ENCODE measurements at places on chromosomes 13 and 19.

DNA sequence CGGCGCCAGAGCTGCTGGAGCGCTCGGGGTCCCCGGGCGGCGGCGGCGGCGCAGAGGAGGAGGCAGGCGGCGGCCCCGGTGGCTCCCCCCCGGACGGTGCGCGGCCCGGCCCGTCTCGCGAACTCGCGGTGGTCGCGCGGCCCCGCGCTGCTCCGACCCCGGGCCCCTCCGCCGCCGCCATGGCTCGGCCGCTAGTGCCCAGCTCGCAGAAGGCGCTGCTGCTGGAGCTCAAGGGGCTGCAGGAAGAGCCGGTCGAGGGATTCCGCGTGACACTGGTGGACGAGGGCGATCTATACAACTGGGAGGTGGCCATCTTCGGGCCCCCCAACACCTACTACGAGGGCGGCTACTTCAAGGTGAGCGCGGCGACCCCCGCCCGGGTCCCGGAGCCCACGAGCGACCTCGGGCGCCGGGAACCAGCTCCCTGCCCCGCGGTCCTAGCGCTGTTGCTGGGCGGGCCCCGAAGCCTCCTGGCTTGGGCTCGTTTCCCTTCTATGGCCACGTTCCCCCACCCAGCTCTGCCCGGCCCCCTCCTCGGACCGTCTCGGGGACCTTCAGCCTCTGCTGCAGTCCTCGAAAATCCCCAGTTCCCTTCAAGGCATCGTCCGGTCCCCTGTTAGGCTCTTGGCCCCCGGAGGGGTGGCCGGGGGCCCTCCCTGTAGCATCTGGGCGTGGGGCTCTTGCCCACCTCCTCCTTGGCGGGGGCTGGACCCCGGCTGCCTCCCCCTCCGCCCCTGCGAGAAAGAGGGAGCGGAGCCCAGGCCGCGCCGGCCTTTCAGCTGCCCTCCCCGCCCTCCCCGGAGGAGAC, at the start of gene CDC34:
Gene CDC34 (plus strand): TSS at position 8 of the 808 bp plus-strand sequence. CDS start 172 bp downstream, at position 180.
- DNase-seq: no peak

- no peak for DNase-seq
These were observed 1.5 kb downstream of the ATP8B3 start for GRCh38 chr19:1810439-1811160.

DNA sequence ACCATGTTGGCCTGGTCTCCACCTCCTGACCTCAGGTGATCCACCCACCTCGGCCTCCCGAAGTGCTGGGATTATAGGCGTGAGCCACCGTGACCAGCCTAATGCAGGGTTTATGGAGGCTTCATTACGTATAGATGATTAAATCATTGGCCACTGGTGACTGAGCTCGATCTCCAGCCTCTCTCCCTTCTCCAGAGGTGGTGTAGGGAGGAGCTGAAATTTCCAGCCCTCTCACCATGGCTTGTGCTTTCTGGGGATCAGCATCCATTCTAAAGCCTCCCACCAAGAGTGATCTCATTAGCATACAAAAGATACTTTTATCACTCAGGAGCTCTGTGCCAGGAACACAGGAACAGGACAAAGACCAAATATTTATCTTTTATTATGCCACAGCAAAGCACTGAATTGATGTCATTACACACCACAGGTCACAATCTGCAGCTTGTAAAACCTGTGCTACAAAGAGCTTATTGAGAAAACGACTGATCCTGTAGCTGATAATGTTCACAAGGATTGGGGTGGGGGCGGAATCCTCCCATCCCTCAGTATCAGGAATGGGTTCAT, 32.4 kb downstream of the RHPN2 start:
- no peak for DNase-seq

DNA sequence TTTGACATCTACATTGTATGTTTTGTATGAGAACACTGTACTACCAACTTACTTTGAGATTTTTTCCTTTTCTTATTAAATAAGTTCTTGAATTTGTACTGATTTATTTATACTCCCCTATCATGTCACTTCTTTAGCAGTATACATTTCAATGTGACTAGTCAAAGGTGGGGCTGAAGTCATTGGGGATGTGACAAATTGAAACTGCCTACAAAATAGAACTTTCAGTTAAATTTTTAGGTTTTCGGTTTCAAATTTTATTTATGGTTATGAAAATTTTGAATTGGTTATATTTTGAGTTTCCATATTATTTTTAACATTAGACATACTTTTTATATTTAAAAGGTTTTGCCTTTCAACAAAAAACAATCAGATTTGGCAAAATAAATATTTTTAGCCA, 221.6 kb downstream of the NBEA start:
- no peak for DNase-seq

DNA sequence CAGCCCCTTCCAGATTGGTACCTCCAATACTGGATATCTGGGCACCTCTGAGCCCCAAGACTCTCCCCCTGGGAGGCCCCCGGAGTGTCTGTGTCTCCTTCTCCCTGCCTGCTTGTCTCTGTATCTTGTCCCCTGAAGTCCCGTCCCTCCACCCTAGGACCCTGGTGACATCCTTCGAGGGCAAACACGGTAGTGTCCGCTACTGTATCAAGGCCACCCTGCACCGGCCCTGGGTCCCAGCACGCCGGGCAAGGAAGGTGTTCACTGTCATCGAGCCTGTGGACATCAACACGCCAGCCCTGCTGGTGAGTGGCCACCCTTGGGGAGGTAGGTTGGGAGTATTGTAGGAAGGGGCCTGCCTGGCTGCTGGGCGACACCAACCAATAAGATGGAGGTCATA, 844 bp downstream of the ARRDC2 start:
- DNase-seq: no peak

DNA sequence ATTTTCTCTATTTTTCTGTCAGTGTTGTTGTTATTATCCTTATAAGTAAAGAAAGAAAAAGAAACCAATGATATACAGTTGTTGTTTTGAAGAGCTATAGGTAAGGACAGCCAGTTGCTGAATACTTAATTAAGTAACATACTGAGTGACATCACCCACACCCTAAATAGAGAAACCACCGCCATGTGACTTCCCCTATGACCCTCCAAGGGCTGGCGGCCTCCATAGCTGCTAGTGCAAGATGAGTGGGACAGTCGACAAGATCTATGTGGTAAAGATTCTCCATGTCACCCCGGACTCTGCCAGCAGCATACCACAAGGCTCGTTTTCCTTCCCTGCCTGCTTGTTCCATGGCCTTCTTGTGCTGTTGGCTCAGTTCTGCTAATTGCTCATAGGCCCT, 221.1 kb downstream of the DNAJC15 start:
- DNase-seq: no peak

GRCh38 chr13:73910733-73911132, 223.5 kb downstream of the KLF12 start:
- DNase-seq: no peak

- peak; percentile 47 for DNase-seq
These were observed 2.5 kb upstream of the LHB start for GRCh38 chr19:49019242-49019932.

- DNase-seq: no peak
These were observed 15.1 kb downstream of the GARRE1 start for GRCh38 chr19:34269489-34269888.

DNA sequence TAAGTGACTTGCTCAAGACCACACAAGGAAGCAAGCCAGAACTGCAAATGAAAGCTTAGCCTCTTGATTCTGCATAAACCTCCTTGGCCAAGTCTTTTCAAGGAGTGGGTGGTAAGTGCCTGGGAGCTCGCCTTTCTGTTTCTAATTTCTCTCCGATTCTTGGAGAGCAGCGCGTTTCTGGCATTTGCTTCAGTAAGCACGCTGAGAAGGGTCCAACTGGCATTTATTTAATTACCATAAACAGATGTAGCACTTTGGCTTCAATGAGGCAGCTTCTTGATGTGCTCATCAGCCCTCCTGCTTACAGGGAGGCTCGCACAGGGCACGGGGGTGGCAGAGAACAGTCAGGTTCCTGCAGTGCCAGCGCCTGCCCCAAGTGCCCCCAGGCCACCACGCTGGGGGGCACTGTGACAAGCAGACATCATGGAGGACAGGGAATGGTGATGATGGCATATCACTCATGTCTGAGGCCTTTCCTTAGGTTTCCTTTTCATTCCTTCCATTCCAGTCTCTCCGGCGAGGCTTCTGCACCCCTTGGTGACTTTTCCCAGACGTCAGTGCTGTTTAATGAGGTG, 13.3 kb downstream of the SIAH3 start:
- no peak for DNase-seq

GRCh38 chr19:850221-850978, 1.7 kb upstream of the ELANE start:
- DNase-seq: no peak

DNA sequence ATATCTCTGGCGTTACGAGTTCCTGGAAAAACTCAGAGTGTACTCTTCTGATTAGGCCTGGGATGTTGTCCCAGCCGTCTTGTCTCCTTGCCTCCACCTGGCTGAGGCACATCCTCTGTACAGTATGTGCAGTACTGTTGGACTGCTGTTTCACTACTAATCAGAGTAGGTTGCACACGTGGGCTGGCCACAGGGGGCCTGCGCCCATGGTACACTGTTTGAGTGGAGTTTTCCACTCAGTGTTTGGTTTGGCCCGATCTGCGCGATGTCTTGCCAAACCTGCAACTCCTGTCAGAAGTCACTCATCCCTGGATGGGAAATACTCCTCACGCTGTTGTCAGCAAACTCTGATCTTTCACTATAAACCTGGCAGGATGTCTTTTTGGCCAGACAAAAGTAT, 189.6 kb upstream of the CSNK1A1L start:
- DNase-seq: no peak

DNA sequence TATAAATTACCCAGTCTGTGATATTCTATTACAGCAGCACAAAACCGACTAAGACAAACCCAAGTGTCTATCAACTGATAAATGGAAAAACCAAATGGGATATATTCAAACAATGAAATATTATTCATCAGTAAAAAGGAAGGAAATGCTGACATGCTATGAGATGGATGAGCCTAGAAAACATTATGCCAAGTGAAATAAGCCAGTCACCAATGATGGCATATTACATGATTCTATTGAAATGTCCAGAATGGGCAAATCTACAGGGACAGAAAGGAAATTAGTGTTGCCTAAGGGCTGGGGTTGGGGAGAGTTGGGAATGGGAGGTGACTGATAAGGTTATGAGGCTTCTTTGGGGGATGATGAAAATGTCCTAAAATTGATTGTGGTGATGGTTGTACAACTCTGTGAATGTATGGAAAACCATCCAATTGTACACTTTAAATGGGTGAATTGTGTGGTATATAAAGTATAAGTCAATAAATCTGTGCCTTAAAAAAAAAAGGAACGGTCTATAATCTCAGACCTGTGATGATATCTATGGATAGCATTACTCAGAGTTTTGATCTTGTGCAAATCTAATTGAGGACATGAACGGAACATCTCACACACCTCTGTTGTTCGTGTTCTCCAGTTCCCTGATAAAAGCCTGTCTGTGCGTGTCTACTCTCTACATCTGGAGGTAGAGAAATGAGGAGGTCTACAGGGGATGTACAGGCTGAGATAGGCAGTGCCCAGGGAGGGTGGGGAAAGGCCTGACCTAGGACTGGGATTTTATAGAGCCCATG, 49.0 kb downstream of the TNFRSF19 start:
- DNase-seq: no peak

- peak; percentile 53 for DNase-seq
These were observed at the start of gene ATP8A2 for GRCh38 chr13:25371875-25372283. Gene ATP8A2, plus strand, starts transcription at chr13:25371974. Its CDS starts 239 bp downstream, at chr13:25372213.

GRCh38 chr13:22736084-22736767, 444.6 kb upstream of the SGCG start:
- no peak for DNase-seq

DNA sequence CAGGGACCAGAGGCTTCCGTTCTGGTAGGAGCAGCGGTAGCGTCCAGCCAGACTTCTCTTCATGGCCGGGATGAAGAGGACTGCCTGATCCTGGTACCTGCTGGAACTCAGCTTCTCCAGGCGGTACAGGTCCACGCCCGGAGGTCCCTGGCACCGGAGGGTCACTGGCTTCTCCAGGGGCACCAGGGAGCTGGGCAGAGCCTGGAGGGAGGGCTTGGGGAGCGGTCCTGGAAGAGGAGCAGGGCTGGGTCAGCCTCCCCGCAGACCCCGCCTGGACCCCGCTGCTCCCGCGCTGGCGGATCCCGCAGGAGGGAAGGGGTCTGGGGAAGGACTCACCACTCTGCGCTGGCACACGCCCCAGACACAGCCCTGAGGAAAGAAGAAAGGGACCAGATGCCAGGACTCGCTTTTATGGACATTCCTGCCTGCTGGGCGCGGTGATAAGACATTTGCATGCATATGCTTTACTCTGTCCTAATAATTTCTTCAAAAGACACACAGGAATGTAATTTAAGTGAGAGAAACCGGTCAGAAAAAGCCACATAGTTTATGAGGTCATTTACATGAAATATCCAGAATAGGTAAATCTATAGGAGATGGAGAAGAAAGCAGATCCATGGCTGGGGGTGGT, 5.8 kb downstream of the GP6 start:
- no peak for DNase-seq

- DNase-seq: no peak
These were observed 26.9 kb downstream of the SIPA1L3 start for GRCh38 chr19:37933937-37934358.

GRCh38 chr19:48907671-48908070, 7.6 kb downstream of the NUCB1 start:
- no peak for DNase-seq

- no peak for DNase-seq
These were observed 138.0 kb downstream of the TNFSF13B start for GRCh38 chr13:108407495-108407894.

DNA sequence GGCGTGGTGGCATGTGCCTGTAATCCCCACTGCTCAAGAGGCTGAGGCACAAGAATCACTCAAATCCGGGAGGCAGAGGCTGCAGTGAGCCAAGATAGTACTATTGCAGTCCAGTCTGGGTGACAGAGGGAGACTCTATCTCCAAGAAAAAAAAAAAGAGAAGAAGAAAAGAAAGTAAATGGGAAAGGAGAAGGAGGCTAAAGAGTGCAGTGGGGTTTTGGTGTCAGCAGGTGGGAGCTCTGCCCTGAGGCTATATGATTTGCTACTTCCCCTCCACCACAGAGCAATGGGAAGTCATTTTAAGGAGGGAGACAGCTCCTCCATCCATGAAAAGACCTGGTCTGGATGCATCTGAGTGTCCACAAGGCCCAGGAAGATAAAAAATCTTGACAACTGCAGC, 23.1 kb downstream of the UNC13A start:
- no peak for DNase-seq

DNA sequence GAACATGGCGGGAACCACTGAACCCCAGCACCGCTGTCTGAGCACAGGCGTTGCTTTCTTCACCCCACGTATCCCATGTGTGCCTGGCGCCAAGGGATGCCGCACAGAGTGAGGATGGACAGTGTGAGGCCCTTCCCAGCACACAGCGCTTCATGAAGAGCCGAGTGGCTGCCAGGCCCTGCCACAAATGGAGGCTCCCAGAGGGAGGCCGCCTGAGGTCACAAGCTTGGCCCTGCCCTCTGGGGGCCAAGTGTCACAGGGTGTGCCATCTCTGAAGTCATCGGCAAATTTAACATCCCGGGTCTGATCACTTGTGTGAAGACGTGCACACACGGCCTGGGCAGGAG, 24.4 kb downstream of the MPND start:
- no peak for DNase-seq

GRCh38 chr19:6362351-6362801, 1.0 kb downstream of the CLPP start:
- no peak for DNase-seq

DNA sequence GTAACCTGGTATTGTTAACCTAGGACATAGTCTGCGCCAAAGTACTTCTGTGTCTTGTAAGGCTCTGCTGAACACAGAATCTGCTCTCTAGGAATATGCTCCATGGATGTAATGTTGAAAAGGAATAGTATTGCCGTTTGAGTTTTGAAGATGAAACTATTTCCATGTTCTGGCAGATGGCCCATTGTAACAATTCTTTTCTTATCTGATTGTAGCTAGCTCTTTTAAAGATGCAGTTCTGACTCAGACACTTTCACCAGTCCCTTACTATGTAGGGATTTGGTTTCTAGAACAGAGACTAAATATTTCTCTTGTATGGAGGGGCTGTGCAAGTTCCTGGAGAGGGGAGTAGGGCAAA, 185.6 kb downstream of the MTUS2 start:
- no peak for DNase-seq
